Common myeloid progenitor, CD34-positive (primary cell): ENCODE measurements at places on chromosomes 7 and 10.
A peak's percentile ranks its signal among the peaks of the same experiment; 100 is the strongest.

- H3K27me3 ChIP-seq, result no peaks in the 10 kb centered on the region
- peaks cover 20% of the 10 kb centered on the region for H3K36me3 ChIP-seq
- no peak overlapping the region for H3K27ac ChIP-seq
- no peak for DNase-seq
Measured at GRCh38 chr10:3772361-3773171, 12.4 kb downstream of the KLF6 start.

- no peaks in the 10 kb centered on the region for H3K36me3 ChIP-seq
- H3K4me3 ChIP-seq, result peak overlapping the region; percentile 68
- no peak for DNase-seq
Measured at GRCh38 chr7:64888561-64888900, 14.5 kb upstream of the ZNF273 start.

DNA sequence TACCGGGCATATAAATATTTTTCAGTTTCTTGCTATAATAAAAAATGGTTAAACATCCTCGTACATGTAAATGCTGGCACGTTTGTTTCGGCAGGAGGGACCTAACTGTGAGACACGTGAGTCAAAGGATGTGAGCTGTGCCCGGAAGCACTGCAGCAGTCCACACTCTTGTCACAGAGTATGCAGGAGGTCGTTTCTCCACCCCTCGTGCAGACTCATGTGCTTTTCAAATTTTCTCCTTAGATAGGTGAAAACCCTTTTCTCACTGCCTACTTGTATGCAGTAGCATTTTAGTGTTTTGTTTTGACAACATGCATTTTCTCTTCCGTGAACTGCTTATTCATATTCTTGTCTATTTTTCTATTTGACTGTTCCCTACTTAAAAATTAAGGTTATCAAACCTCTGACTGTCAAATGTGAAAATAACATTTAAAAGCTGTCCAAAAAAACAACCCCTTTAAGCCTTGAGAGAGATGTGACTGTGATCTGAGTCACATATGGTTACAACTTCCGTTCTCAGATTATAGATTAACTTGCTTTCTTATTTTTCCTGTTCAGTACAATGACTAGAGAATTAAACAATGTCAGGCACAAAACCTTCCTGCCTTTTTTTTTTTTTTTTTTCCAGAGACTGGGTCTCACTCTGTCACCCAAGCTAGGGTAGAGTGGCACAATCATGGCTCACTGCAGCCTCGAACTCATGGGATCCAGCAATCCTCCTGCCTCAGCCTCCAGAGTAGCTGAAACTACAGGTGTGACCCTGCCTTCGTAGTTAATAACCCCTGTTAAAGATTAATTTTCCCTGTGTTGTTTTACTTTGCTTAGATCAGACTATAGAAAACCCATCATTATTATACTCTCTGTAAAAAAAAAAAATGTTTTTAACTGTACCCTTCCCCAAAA lies 45.1 kb downstream of the DPY19L1 start:
- H3K27me3 ChIP-seq, result no peaks in the 10 kb centered on the region
- no peaks in the 10 kb centered on the region for H3K4me1 ChIP-seq
- DNase-seq, result no peak
- peak overlapping the region; percentile 5 for H3K27ac ChIP-seq
- no peak overlapping the region for H3K4me3 ChIP-seq
- no peaks in the 10 kb centered on the region for H3K36me3 ChIP-seq

- no peak overlapping the region for H3K27ac ChIP-seq
- DNase-seq, result no peak
- H3K36me3 ChIP-seq, result no peaks in the 10 kb centered on the region
- no peaks in the 10 kb centered on the region for H3K4me1 ChIP-seq
- H3K27me3 ChIP-seq, result no peaks in the 10 kb centered on the region
- H3K4me3 ChIP-seq, result no peak overlapping the region
Measured at GRCh38 chr10:105700218-105700617, 1059.1 kb downstream of the SORCS3 start.

DNA sequence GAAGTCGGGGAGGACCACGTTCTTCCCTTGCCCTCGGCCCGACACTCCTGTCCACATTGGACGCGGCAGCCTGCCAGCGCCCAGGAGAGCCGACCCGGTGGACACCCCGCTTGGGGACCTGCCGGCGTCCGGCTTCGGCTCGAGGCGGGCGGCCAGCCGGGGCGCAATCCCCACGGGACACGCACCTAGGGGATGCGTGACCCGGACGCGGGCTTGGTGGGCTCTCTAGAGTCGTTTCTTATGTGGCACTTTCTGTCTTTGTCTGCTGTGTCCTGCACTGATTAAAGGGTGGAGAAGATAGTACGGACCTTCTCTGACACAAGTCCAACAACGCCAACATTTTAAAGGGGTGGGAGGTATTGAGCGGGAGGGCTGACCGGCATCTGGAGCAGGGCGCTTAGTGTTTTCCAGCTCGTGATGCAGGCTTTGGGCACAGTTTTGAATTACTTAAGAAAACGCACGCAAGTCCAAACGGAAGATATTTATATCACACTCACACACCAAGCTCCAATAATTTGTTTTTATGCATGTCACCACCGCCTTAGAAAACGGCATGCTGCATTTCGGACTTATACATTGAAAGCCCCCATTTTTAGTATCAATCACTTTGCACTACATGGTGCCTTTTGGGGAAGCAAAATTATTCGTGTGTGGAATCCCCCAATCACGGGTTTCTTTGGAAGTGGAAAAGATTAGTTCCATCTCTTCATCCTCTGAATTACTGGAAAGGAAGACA lies 3.9 kb upstream of the SPAG6 start:
- H3K4me3 ChIP-seq, result peak overlapping the region; percentile 74
- no peaks in the 10 kb centered on the region for H3K36me3 ChIP-seq
- peaks cover 28% of the 10 kb centered on the region for H3K4me1 ChIP-seq
- peaks cover 44% of the 10 kb centered on the region for H3K27me3 ChIP-seq
- peak overlapping the region; percentile 80 for H3K27ac ChIP-seq

DNA sequence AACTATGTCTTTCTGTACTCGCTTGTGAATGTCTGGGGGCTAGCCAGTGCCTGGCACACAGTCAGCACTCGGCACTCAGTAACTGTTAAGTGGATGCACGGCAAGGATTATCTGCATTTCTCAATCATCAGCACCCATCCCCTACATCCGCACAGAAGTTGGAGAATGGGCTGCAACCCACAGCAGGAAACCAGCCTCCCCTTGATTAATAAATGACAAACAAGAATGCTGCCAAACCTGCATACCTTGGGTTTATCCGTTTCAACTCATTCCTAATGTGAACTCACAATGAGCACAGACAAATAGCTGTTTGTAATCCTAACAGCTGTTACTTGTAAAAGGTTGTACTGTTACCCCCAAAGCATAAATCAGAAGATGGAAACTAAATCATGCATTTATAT lies 28.9 kb downstream of the PPP1R3C start:
- no peak for DNase-seq
- H3K4me1 ChIP-seq, result no peaks in the 10 kb centered on the region
- no peaks in the 10 kb centered on the region for H3K36me3 ChIP-seq
- no peaks in the 10 kb centered on the region for H3K27me3 ChIP-seq
- no peak overlapping the region for H3K27ac ChIP-seq

DNA sequence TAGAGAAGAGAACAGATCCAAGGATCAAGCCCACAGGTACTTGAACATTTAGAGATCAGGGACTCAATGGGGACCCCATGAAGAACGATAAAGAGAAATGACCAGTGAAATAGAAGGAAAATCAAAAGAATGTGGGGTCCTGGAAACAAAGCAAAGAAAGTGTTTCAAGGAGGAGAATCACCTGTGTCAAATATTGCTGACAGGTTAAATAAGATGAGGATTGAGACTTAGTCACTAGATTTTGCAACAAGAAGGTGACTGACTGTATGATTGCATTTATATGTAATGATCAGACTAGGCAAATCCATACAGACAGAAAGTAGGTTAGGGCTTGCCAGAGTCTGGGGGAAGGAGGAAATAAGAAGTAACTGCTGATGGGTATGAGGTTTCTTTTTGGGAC lies 254.9 kb upstream of the NPY start:
- no peaks in the 10 kb centered on the region for H3K36me3 ChIP-seq
- no peak overlapping the region for H3K27ac ChIP-seq
- H3K27me3 ChIP-seq, result peaks cover 5% of the 10 kb centered on the region
- H3K4me3 ChIP-seq, result no peak overlapping the region

- H3K27me3 ChIP-seq, result no peaks in the 10 kb centered on the region
Measured at GRCh38 chr10:244227-244626, 109.0 kb downstream of the ZMYND11 start.

GRCh38 chr7:84317536-84317935 lies 122.9 kb upstream of the SEMA3A start:
- no peaks in the 10 kb centered on the region for H3K27me3 ChIP-seq
- H3K4me3 ChIP-seq, result no peak overlapping the region
- no peak for DNase-seq
- no peak overlapping the region for H3K27ac ChIP-seq
- no peaks in the 10 kb centered on the region for H3K36me3 ChIP-seq

DNA sequence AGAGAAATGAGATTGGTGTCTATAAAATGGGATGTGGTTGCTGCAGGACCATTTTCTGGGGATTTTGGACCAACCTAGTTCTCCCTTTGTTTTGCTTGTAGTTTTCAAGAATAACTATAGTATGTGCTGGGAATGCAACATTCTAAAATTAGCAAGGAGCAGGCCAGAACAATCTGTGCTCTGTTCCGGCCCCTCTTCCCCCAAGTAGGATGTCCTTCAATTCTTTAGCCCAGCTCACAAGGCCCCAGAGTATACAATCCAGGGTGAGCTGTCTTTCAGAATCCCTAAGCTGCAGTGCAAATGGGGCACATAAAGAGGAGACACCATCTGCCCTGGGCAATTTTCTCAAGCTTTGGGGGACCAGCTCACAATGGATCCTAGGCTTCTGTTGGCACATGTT lies 809.1 kb downstream of the TNS3 start:
- H3K36me3 ChIP-seq, result no peaks in the 10 kb centered on the region
- no peak for DNase-seq
- no peak overlapping the region for H3K4me3 ChIP-seq
- no peaks in the 10 kb centered on the region for H3K4me1 ChIP-seq
- no peaks in the 10 kb centered on the region for H3K27me3 ChIP-seq

GRCh38 chr7:22469371-22470143 lies 30.4 kb downstream of the STEAP1B start:
- no peak for DNase-seq
- no peaks in the 10 kb centered on the region for H3K27me3 ChIP-seq
- no peaks in the 10 kb centered on the region for H3K36me3 ChIP-seq

DNA sequence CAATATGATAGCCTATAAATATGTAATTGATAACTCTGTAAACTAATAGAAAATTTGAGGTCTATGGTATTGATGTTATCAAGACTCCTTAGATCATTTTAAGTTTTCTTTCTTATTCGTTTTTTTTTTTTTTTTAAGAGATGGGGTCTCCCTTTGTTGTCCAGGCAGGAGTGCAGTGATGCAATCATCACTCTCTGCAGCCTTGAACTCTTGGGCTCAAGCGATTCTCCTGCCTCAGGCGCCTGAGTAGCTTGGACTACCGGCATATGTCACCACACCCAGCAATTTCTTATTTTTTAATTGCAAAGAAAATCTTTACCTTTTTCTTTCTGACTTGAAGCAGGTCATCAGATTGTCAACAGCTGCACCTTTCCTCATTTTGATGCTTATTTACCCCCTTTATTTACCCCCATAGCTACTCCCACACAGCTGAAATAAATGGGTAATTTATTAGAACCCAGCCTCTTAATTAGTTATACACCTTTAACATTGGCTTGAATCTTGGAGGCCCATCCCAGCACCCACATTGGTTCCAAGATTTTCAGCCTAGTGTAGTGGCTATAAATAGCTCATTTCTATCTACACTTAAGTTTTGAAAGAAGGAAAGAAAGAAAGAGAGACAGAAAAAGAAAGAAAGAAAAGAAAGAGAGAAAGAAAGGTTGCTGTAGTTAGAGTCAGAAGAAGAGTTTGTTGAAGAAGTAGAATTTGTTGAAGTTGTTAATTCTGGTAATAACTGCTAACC lies 38.3 kb downstream of the ARL4A start:
- H3K27ac ChIP-seq, result no peak overlapping the region
- peaks cover 21% of the 10 kb centered on the region for H3K4me1 ChIP-seq
- no peaks in the 10 kb centered on the region for H3K36me3 ChIP-seq
- no peak for DNase-seq
- H3K4me3 ChIP-seq, result no peak overlapping the region

DNA sequence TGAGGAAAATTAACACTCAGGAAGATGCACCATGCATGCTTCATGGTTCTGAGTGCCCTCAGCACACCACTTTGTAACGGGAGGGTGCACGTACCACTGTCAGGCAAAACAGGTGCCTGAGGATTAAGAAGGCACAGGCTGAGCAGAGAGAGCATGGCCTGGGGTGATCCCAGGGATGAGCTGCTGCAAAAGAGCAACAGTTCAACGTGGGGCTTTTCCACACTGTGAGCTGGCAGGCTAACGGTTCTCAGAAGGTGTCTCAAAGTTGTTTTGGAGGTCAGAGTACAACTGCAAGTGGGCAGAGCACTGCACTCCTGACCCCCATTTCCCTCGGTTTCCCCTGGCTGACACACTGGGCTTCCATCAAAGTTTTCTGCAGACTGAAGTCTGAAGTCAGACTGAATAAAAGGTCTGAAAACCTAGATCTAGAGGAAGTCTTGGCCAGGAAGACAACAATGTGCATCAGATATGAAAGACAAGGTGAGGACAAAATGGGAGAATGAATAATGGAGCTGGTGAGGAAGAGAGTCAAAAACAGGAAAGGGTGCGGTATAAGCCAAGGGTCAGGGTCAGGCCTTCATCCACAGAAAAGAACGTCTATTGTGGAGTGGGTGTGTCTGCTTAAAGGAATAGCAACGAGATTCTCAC lies 20.5 kb downstream of the ZNF438 start:
- H3K4me3 ChIP-seq, result no peak overlapping the region
- no peaks in the 10 kb centered on the region for H3K27me3 ChIP-seq
- no peaks in the 10 kb centered on the region for H3K4me1 ChIP-seq
- H3K27ac ChIP-seq, result no peak overlapping the region
- no peak for DNase-seq
- no peaks in the 10 kb centered on the region for H3K36me3 ChIP-seq

- H3K27ac ChIP-seq, result no peak overlapping the region
- H3K4me1 ChIP-seq, result peaks cover 8% of the 10 kb centered on the region
- H3K36me3 ChIP-seq, result no peaks in the 10 kb centered on the region
- no peak overlapping the region for H3K4me3 ChIP-seq
Measured at GRCh38 chr7:108140671-108141070, 10.5 kb upstream of the LAMB4 start.

DNA sequence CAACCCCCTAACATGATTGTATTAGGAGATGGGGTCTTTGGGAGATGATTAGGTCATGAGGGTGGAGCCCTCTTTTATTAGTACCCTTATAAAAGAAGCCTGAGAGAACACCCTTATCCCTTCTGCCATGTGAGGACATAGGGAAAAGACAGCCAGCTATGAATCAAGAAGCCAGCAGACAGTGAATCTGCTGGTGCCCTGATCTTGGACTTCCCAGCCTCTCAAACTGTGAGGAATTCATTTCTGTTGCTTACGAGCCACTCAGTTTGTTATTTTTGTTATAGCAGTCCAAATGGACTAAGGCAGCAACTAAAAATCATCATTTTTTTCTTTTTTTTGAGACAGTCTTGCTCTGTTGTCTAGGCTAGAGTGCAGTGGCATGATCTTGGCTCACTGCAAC lies 59.8 kb downstream of the SLC18A2 start:
- DNase-seq, result no peak
- H3K36me3 ChIP-seq, result peaks cover 20% of the 10 kb centered on the region
- H3K4me1 ChIP-seq, result no peaks in the 10 kb centered on the region
- H3K27ac ChIP-seq, result no peak overlapping the region
- H3K27me3 ChIP-seq, result no peaks in the 10 kb centered on the region
- H3K4me3 ChIP-seq, result no peak overlapping the region

- H3K36me3 ChIP-seq, result no peaks in the 10 kb centered on the region
- no peak overlapping the region for H3K4me3 ChIP-seq
- no peak overlapping the region for H3K27ac ChIP-seq
- DNase-seq, result no peak
- H3K27me3 ChIP-seq, result no peaks in the 10 kb centered on the region
- H3K4me1 ChIP-seq, result no peaks in the 10 kb centered on the region
Measured at GRCh38 chr7:115056019-115056418, 134.1 kb downstream of the MDFIC start.
